ENCODE measurements at places on chromosomes 7 and 10.
A peak's percentile ranks its signal among the peaks of the same experiment; 100 is the strongest.

- DNase-seq, result peak; percentile 38
These were observed 8.6 kb downstream of the BTBD16 start for GRCh38 chr10:122279725-122280141.

- no peak for DNase-seq
These were observed 326.3 kb upstream of the DGKB start for GRCh38 chr7:15228831-15229230.

DNA sequence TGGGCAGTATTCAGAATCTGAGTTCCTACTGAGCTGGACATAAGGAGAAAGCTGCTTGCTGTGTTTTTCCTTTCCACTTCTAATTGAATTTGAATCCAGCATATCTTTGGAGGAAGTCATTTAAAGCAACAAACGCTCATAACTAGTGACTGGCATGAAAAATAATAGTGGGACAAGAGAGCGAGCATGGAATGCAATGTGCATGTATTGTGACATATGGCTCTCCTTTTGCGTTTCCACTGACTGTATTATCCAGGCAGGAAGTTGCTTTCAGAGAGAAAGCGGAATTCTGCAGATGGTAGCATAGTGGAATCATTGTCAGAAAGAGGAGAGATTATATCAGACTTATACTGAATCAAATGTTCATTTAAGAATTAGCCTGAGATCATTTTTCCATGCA, 368.6 kb downstream of the REEP3 start:
- DNase-seq, result no peak

GRCh38 chr10:69861251-69862240, 59.8 kb downstream of the COL13A1 start:
- no peak for DNase-seq

DNA sequence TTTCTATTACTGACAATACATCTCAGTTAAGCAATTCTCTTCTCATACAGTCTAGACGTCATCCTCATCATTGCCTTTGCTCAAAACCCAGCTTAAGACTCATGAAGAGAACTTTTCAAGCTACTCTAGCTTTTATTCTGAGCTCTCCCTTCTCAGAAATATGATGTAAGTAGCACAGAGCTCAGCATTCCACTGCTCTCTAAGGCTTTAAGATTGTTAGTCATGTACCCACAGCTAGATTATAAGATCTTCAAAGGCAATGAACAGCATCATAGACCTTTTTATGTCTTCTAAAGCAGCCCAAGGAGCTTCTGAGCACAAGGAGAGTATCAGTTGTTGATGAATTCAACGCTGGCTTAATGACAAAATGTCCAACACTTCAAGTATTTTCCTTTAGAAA, 119.3 kb downstream of the NRP1 start:
- DNase-seq, result no peak

DNA sequence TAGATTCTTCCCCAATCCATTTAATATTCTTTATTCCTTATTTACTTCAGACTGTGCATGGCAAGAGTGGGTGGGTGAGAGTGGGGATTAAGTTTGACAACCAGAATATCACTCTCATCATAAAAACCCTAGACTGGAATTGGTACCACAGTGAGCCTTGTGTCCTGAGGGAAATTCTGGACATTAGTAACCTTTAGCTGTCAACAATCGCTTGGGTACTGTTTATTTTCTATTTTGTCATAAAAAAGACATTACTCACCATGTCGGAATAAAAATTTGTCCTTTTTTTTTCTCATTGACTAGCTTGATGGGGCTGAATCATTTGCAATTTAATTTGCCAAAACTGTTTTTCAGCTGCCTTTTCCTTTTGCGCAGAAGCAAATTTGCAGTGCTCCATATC, 176.1 kb upstream of the SEMA3C start:
- no peak for DNase-seq

GRCh38 chr7:158570449-158571170, 17.0 kb downstream of the PTPRN2 start:
- no peak for DNase-seq

- DNase-seq, result no peak
These were observed 7.4 kb upstream of the LRRC18 start for GRCh38 chr10:48946891-48947500.

GRCh38 chr7:6606866-6607583, 8.4 kb upstream of the ZNF853 start:
- no peak for DNase-seq

DNA sequence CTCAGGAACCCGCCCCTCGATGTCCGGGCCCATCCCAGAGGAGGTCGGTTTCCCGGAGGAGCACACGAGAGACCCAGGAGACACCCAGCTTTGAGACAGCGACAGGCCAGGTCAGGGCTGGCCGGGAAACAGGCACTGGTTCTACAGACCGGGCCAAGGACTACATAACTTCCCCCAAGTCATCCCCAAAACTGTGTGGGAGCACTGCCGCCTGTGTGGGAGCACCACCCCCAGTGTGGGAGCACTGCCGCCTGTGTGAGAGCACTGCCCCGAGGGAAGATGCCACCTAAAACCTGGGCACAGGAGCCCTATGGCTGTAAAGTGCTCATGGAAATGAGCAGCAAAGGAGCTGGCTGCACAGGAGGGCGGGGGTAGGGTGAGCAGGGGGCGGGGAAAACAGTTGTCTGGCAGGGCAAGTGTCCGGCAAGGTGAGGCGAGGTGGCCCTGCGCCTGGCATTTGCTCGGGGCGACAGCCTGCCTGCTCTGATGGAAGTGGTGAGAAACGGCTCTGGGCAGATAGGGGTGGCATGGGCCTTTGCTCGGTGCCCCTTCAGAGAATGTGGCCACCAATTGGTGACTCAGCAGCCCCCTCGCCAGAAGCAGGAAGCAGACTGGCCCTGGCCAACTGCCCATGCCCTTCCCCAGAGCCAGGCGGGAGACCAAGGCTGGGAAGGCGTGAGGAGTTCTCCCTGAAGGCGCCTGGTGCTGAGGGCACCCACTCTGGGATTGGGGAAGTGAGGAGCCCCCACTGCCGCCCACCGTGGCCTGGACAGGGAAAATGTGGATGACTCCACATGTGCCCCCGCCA, 26.2 kb downstream of the PAPOLB start:
- DNase-seq, result no peak

DNA sequence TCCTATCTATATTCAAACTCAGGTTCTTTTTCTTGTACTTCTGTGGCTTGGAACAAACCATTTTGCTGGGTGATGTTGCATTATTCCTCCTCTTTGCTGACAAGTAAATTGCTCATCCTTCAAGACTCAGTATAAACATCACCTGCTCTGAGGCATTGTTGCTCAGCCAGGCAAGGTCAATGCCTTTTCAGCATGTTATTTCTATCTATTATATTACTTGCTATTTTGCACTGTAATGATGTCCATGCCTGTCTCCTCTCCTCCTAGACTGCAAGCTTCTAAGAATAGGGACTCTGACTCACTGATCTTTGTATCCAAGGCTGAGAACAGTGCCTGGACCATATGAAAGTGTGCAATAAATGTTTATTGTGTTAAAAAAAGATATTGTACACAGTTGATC, 293.8 kb downstream of the RNLS start:
- no peak for DNase-seq

- DNase-seq, result no peak
These were observed 473.4 kb downstream of the DNAJB6 start for GRCh38 chr7:157809863-157810851.

DNA sequence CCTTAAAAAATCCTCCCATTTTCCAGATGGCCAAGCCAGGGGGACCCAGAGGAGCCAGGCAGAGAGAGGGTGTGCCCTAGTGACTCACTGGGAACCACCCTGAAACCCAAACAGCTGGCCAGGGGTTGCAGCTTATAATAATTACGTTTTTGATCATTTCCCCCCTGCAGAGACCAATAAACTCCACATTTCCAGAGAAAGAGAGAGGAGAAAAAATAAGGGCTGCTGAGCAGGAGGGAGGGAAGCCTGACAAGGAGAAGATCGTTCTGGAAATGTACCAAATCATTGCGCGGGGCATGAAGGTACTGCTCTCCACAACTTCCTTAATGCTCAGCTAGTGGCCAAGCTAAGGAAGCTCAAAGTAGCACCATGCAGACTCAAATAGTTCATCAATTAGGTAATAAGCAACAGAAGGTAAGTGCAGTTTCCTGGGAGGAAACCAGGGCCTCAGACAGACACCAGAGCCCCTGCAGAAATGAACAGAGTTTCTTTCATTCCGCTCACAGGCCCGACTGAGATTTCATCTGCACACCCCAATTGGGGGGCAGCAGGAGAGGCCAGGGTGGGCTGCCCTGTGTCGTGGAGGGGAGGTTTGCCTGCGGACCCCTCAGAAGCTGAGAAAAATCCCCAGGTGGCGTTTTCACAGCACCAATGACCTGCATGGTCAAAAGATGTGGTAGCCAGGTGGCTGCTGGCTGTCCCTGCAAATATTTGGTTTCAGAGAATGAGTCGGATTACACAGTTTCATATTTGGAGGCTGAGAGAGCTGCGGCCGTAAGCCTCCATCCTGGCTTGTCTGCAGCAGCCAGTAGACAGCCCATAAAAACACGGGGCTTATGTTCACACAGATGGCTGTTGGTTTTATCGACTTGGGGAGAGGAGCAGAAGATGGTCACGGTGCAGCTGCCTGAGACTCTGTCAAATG, 153.2 kb upstream of the LYZL2 start:
- no peak for DNase-seq

DNA sequence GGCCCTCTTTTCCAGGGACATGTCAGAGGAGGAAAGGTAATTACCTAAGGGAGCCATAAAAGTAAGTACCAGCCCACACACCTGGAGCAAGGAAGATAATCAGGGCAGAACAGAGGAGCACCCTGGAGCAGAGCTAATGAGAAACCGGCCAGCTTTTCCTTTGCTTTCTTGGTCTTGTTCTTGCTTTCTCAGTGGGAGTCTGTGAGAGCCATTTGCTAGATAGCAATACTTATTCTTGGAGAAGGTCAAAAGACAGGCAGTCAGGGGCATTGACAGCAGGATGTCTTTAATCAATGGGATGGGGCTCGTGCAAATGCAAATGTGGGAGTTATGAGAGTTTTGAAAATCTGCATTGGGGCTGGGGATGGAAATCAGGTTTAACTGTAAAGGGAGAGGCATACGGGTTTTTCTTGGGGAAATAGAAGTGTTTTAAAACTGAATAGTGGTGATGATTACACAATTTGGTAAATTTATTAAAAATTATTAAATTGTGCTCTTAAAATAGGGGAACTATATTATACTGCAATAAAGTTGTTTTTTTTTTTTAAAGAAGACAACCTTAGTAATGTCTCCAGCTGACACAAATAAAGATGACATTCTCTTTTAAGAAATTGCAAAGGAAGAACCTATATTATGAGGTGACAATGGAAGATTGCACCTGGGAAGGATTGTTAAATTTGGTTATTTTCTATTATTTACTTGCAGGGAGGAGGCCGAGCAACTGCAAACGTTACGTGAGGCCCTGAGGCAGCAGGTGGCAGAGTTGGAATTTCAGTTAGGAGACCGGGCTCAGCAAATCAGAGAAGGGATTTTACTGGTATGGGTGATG, 35.6 kb upstream of the PPP1R17 start:
- DNase-seq, result no peak

DNA sequence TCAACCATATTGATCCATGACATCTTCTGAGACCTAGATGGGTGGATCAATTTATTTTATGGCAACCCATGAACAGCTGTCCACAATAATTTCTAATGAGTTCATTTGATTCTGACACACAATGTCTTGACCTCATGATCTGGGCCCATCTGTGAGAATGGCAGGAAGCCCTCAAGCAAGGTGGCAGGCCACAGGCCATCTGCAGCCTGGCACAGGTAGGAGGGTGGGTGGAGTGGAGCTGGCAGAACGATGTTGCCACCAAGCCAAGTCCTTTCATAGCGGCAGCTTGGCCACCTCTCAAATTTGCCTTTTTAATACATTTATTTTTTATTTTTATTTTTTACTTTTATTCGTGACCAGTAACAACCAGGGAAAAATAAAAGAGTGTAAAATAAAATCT, 1181.6 kb upstream of the SORCS1 start:
- no peak for DNase-seq

GRCh38 chr7:30276203-30276900, 8.0 kb upstream of the ZNRF2 start:
- DNase-seq, result peak; percentile 17

DNA sequence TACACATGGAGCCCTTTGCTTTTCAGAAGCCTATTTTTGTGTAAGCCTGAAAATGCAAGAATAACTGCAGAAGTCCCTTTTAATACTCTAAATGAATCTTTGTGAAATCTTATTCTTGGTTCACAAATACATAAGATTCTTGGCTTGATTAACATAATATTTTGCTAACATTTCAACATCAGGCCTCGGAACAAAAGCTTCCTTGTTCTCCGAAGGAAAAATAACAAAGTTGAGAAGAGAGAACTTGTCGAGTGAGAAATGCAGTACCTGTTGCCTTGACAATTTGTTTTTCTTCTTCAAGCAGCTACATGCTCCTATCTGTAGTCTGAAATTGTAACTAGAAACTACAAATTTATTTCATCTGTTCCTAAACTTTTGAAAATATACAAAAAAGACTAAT, 8.5 kb downstream of the NT5C2 start:
- no peak for DNase-seq

GRCh38 chr7:92754919-92755581, 81.3 kb downstream of the CDK6 start:
- DNase-seq, result no peak

DNA sequence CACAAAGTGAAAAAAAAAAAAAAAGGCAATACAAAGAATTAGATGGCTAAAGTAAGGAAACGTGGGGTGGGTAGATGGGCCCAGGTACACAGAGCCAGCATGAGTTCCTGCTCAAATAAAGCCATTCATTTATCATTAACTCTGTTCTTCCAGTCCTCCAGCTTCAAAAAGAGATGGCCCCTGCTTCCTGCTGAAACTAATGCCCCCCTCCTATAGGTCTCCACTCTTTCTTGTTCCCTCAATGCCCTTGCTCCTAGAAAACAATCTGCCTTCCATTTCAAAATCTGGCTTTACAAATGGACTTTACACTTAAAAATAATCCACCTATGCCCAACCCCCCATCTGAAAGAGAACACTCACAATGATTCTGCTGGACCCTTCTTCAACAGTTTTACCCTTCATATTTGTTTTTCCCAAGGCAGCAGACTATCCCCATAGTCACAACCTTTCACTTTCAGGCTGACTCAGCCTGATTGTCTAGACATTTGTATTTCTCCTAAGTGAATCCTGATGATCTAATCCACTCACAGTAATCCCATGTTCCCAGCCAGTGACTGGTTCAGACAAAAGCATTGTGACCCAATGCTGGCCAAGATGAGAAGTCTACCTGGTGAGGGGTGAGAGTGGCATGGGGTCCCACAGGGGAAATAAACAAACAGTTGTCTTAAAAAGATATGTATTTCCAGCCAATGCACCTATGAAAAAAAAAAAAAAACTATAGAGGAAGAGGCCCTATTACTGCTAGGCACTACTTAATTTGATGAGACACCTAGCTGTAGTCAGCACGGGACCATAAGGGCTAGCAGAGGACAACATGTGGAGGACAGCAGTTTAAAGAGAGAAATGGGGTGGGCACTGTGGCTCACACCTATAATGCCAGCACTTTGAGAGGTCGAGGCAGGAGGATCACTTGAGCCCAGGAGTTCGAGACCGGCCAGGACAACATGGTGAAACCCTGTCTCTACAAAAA, 74.6 kb upstream of the GRID1 start:
- DNase-seq, result no peak

DNA sequence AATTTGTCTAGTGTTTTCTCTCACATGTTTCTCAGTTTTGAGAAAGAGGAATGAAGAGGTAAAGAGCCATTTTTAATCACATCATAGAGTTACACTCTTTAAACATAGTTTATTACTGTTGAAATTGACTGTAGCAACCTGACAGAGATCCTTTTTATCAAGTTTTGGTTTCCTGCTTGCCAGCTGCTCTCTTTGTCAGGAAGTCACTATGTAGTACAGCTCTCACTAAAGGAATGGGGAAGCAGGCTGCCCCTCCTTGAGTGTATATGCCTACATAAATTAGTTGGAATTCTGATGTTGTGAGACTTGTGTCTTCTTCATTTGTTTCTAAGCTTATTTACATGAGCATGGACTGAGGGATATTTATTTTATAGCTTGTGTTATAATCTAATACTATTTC, 1274.0 kb upstream of the CELF2 start:
- DNase-seq, result no peak

Measured in progenitor cell of endocrine pancreas (in vitro differentiated cells).